Breast epithelium (tissue), 4 donors: ENCODE measurements at places on chromosomes 3 and 15. TPM values are rescaled to one million over a fixed set of nuclear protein-coding genes. Genes with fewer than 3 reads are reported as not detected.

Gene AADACL2
- total RNA-seq, result 0.73 TPM

DNA sequence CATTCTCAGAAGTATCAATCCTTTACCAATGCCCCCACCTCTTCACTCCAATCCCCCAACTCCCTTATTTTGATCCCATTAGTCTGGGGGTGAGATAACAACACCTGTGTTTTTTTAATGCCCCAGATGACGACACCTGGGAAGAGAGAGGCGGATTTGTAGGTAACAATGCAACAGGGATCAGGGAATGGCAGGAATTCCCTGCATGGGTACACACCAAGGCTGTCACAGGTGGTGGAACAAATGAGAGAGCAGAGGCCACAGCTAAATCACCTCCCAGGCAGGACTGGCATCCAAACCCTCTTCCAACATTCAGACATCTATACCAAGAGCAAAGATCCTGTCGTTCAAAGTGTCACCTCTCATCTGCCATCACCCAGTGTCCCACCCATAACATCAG, 319.2 kb upstream of the TRIM42 start:
- no peak for DNase-seq

Gene INAFM2
- total RNA-seq, result 5.1 TPM

DNA sequence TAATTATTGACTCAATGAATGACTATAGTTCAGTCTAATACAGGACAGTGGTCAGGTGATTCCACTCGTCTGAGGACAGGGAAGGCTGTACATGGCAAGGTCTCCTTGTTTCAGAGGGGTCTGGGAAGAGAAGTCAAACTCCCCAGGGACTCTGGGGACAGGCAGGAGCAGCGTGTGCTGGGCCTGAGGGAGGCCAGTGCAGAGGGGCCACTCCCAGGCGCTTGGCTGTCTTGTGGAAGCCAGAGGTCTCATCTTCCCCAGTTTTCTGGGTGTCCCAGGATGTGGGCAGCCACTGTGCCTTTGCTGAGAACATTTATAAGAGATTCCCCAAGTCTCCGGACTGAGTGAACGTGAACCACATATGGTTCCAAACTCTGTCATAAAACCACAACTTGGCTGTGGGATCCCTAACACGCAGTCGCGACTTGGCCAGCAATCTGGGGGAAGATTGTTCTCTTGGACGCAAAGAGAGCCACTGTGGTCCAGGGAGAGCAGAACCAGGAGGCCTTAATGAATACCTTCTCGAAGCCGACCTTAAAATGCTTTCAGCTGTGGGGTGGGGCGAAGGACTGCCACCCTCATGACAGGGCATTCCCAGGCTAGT, 30.4 kb downstream of the BHLHE40 start:
- no peak for DNase-seq

GRCh38 chr3:170863816-170864215, 6.2 kb downstream of the RPL22L1 start:
- no peak for DNase-seq

DNA sequence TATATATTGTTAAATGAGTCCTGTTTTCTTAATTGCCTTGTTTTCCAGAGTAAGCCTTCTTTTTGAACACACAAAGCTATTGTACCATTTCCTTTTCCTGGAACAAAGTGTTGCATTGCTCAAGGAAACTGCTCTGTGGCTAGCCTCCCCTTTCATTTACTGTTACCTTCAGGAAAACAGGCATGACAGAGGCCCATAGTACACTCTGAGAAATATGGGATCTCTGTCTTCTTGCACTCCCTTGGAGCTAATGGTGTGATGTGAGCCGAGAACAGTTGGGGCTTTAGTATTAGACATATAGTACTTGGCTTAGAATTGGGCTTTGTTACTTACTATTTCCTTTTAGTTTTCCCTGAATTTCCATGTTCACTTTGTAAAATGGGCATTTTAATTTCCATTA, 193.7 kb downstream of the GHSR start:
- DNase-seq, result no peak

DNA sequence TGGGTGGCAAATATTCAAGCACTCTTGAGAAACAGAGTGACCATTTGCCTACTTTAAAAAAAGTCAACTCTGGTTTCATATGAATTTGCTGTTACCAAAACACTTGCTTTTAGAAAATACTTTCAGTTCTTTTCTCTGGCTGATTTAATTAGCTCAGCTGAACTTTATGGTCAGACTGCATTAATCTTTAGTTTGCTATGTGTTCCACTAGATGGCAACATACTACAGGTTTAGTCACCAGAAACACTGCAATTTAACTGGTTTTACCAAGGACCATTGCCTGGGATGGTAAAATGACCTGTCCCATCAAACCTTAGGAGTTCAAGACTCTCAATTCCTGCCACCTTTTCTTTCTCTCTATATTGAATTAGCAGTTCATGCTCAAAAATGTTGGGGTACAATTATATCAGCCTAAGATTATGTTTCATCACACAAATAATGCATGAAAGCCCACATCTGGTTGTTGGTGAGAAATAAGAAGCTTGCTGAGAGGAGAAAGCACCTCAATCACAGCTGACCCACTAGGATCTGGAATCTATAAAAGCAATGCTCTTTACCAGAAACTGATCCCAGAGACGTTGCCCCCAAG, 14.2 kb downstream of the EIF4E3 start:
- DNase-seq, result no peak
